ENCODE measurements at places on chromosomes 4 and X. TPM values are rescaled to one million over a fixed set of nuclear protein-coding genes. Genes with fewer than 3 reads are reported as not detected.

DNA sequence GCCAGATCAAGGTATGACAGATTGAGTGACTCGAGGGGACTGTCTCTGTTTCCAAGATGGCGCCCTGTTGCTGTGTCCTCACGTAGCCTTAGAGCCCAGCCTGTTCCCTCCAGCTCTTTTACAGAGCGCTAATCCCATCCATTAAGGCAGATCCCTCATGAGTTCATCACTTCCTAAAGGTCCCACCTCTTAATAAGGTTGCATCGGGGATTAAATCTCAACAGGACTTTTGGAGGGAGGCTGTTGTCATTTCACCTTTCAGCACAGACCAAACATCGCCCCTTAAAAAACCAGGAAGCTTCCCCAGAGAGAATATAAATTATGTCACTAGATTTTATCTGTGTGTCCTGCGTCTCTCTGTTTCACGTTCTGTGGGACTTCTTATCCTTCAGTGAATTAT, 32.6 kb upstream of the DHRSX start:
- DNase-seq: no peak

IQSEC2 gene
- total RNA-seq: 12.6 TPM

DNA sequence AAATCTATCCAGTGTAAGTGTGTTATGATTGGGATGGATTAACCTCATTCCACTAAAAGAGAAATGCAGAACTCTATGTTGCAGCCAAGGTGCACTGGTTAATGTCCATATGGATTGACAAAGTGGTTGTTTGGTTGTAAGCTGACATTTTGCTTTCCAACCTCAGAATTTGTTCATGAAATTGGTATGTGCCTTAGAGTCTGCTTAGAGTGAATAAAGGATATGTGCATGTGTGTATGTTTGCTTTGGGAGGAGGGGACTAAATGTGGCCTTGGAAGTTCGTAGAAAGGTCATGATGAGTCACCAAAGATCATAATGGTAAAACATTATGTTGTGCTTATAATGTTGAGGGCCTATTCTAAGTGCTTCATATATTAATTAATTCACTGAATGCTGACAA, 44.1 kb upstream of the MBNL3 start:
- no peak for DNase-seq

DNA sequence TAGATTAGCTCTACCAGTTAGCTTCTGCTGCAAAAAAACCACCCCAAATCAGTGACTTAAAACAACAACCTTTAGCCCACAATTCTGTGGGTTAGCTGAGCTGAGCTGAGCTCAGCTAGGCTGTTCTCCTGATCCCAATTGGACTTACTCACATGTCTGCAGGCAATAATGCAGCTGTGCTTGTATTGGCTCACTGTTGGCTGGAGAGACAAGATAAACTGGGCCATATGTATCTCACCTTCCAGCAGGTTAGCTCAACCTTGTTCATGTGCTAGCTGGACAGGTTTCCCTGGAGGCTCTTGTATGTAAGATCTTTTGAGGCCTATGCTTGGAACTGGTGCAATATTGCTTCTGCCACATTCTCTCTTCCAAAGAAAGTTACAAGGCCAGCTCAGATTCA, 261.5 kb upstream of the ADGRL3 start:
- DNase-seq: no peak

DNA sequence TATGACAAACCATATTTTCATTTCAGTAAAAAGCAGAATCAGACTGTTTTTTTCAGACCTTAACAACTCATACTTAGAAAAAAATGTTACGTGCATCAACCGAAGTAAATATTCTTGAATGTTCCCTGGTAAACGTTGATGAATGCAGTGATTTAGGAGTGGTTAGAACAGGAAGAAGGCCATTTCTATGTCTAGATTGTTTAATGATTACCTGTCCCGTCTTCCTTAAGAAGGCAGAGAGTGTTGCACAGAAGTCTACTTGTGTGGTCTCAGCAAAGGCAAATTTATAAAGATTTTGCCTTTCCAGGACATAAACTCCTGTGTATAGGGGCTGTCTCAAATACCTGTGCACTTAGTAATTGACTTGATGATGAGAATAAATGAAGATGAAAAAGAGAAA, 134.5 kb downstream of the MGST2 start:
- DNase-seq: no peak

- DNase-seq: no peak
Observed at GRCh38 chr4:78074759-78075158, 17.6 kb downstream of the FRAS1 start.

CSAG1 gene
- total RNA-seq: not detected

ARHGEF6 gene
- 55.7 TPM for total RNA-seq

DNA sequence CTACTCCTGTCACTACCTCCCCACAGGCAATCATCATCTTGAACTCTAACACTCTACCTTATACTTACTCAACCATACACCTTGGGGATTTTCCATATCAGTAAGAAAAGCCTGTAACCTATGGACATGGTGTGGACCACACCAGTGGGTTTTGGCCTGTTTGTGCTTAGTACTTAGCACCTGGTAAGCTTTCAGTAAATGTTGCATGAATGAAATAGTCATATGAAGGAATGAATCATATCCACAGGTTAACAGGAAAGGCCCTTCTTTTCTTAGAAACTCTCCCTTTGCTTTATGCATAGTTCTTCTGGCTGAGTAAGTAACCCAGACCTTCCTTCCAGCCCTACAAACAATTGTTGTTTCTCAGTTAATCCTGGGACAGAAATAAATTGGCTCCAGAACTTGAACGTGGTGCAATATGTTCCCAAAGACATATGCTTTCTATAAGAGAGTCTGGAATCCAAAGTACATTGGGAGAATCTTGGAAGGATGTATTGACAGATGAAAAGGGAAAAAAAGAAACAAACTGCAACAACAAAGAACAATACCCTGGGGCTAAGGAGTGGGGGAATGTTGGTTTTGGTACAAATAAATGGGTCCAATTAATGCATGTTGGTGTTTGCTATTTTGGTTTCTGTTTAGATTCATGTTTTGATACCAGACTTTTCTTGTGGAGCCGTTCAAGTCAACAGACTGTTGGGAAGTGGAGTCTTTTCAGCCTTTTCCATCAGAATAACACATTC, 27.8 kb downstream of the RASL11B start:
- no peak for DNase-seq

- no peak for DNase-seq
Observed at GRCh38 chr4:54391104-54391503, 162.0 kb downstream of the PDGFRA start.

DNA sequence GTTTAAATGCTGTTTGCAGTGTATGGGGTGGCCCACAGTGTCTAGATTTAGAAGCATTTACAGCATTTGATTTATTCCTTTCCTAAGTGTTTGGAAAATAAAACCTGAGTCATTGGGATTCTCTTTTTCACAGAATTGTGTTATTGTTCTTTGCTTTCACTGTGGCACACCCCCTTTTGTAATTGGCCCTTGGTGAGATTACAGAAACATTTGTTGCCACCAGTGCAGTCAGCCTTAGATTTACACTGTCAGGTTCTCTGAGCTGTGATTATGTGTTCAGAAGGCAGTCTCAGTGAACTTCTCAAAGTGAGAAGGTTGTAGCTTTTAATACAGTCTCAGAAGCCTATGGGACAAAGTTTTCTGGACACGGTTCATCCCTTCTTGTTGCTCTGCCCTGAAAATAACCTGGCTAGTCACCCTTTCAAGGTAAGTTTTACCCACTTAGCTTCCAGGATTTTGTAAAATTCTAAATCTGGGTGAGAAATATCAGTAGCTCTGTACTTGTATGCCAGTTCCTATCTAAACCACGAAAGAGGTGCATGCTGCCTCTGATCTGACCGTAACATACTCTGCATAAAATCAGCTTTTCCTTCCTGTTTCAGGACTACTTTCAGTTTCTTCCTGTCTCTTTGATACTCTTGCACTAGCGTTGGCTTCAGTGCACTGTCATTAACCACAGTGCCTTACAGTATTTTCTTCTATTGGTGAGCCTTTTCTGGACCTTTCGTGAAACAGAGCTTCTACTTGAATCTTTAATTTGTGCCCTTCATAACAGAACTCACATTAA, 12.6 kb downstream of the RUFY3 start:
- no peak for DNase-seq

GRCh38 chr4:110878956-110879355, 256.1 kb upstream of the PITX2 start:
- no peak for DNase-seq

STATH gene
- total RNA-seq: not detected

MMRN1 gene
- total RNA-seq: 0.37 TPM

DNA sequence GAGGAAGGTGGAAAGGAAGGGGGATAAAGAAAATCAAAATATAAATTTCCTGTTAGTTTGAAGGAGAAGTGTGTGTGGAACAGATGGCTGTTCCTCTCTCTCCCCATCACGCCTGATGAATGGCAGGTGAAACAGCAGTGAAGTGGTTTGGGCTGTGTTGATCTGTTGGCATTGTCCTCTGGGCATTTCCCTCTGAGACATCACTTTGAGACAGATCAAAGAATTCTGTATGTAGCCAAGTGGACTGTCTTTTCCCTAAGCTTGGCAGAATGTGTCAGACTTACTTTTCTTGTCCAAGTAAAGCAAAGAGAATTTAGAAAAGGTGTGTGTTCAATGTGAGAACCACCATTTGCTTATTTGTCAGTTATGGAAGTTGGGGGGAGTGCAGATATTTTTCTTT, 47.5 kb downstream of the SEPTIN11 start:
- DNase-seq: no peak

DNA sequence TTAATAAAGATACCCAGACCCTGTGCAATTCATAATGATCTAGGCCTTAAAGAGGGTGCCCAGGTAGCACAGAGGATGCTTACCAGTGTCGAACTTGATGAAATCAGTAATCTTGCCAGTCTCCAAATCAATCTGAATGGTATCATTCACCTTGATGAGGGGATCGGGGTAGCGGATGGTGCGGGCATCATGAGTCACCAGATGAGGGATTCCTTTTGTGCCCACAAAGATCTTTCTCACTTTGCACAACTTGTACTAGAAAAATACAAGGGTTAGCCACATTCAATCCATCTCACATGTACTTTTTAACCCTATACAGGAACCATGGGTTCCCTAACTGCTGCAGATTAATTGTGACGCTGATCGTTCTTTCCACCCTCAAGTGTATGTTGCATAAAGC, 3.3 kb downstream of the RPS4X start:
- no peak for DNase-seq

- no peak for DNase-seq
Observed at GRCh38 chr4:46397394-46397793, 7.5 kb upstream of the GABRA2 start.

PNMA6F gene
- not detected for total RNA-seq

FRMD7 gene
- 0.61 TPM for total RNA-seq

DNA sequence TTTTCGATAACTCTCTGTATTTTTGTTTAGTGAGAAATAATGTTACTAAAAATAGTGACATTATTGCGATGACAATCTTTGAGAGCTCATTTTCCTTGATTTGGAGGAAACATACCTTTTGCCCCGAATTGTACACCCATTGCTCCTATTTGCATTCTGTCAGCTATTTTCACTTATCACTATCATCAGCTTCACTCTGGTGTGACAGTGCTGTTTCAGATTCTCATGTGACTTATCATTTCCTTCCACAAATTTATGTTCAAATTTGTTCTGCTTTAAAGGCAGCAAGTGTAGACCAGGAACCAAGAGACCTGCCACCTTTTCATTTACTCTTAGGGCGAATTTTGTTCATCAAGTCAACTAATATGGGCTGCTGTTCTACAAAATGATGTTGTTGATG, 179.4 kb downstream of the RBM46 start:
- DNase-seq: no peak

Measured in heart left ventricle (tissue), 16 donors.